ENCODE measurements at places on chromosomes 11 and 22.

DNA sequence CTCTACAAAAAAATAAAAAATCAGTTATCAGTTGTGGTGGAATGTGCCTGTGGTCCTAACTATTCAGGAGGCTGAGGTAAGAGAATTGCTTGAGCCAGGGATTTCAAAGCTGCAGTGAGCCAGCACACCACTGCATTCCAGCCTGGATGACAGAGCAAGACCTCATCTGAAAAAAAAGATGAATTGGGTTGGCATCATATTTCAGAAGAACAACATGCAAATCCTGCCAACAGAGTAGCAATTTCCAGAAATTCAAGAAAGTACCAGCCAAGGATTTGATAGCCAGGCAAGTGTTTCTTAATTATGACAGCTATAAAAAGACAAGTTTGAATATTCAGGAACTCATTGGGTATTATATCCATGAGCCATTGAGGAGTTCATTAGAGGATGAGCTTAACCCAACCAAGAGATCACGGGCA, 75.2 kb downstream of the USP47 start:
- DNase-seq = no peak

GRCh38 chr22:30392661-30393321, 4.0 kb upstream of the SEC14L2 start:
- DNase-seq = no peak

GRCh38 chr11:28259177-28259843, 151.1 kb downstream of the METTL15 start:
- DNase-seq = no peak

GRCh38 chr11:46278387-46279125, 1.1 kb downstream of the CREB3L1 start:
- DNase-seq = no peak

- no peak for DNase-seq
Measured at GRCh38 chr11:46207270-46207669, 70.2 kb upstream of the CREB3L1 start.

GRCh38 chr22:39233710-39234471, 10.9 kb downstream of the PDGFB start:
- DNase-seq = no peak

All from suppressor macrophage treated with lipopolysaccharide for 4 hours (primary cell).